ENCODE measurements at places on chromosomes 5 and 9.

DNA sequence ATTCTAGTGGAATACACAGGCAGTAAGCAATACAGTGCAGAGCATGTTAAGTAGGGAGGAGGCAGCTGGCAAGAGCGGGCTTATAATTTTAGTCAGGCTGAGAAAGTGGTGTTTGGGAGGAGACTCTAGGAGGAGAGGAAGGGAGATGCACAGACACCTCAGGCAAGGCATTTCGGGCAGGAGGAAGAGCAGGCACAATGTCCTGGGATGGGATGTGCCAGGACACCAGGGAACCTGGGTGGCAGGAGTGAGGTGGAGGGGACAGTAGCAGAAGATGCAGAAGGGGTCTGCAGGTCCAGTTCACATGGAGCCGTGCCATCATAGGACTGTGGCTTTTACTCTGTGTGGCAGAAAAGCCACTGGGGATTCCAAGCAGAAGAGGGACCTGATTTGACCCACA lies 143.7 kb upstream of the FSTL4 start:
- DNase-seq = no peak

- DNase-seq = no peak
Measured at GRCh38 chr5:14048434-14048833, 94.7 kb upstream of the TRIO start.

DNA sequence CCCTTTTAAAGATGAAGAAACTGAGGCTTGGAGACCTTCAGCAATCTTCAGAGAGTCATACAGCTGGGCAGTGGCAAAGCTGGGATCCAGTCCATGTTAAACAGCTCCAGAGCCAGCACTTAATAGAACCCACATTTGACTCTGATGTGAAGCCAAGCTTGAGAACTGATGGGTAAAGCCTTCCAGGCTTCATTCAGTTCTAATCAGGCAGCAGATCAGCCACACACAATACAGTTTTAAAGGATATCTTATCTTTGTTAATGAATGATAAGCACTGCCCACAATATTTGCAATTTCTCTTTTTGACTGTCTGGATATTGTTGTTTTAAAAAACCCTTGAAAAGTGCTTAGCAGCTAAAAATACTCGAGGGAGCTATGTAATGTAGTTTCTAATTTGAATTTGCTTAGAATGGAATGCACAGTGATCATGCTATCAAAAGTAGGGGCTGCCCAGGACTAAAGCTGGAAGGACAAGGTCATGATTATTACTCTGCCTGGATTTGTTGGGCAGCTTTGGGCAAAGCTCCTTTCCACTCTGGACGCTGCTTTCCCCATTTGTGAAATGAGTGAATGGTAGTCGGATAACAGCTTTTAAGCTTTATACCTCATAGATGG lies 31.3 kb upstream of the HTR4 start:
- DNase-seq = no peak

DNA sequence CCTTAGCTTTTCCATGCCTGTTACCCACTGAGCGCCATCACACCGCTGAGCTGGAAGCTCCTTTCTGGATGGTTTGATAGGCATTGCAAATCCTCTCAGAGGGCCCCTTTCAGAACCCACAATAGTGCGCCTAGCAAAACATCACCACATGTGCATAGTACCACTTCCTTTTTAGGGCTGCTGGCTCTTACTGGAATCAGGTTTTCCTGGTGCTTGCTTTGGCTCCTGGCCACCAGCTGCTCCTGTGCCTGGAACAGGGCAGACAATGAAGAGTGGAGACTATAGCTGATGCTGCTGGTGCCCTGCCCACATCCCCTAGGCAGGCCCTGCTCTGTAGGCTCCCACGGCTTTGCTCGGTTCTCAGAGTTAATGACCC lies 163.6 kb upstream of the SEMA6A start:
- DNase-seq = no peak

All from A549 (cell line).